Effector memory CD8-positive, alpha-beta T cell (primary cell): ENCODE measurements at places on chromosomes 2 and 18.

GRCh38 chr2:113240150-113240914 is 38.4 kb downstream of the PAX8 start:
- peaks cover 15% of the 10 kb centered on the region for H3K27me3 ChIP-seq
- H3K4me3 ChIP-seq = no peak overlapping the region
- DNase-seq = no peak
- no peaks in the 10 kb centered on the region for H3K4me1 ChIP-seq
- H3K27ac ChIP-seq = peak overlapping the region; percentile 1

DNA sequence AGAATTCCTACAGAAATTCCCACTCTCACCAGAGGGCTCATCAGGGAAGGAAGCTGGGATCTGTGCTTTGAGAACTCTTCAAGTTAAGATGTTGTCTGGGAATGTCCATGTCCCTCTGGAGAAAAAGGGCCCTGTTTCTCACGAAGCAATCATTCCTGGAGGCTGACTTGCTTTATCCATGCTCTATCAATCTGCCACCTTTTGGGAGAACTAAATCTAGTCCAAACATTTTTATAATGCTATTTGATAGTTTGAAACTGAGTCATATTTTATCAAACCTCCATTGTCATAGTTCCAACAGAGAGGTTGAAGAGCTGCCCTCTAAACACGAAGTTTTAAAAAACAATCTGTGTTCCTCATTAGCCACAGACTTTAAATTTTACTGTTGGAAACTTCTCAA is 219.2 kb downstream of the MTX2 start:
- H3K4me3 ChIP-seq = no peak overlapping the region
- peaks cover 3% of the 10 kb centered on the region for H3K4me1 ChIP-seq

DNA sequence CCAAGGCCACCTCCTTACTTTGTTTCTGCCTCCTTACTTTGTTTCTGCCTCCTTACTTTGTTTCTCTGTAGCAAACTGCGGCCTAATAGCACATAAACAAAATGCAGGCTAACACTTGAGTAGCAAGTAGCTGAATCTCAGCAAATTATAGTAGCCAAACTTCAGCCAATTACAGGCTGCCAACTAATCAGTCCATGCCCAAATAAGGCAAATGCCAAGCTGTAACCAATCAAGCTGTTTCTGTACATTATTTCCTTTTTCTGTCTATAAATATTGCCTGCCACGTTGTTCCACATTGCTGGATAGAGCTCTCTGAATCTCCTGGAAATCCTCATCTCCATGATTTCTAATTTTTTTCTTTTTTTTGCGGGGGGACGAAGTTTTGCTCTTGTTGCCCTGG is 28.7 kb upstream of the FRZB start:
- peaks cover 10% of the 10 kb centered on the region for H3K27me3 ChIP-seq
- no peak overlapping the region for H3K4me3 ChIP-seq
- H3K27ac ChIP-seq = no peak overlapping the region
- no peak for DNase-seq
- H3K36me3 ChIP-seq = no peaks in the 10 kb centered on the region

- no peak overlapping the region for H3K4me3 ChIP-seq
- H3K36me3 ChIP-seq = peaks cover 4% of the 10 kb centered on the region
- DNase-seq = no peak
- peak overlapping the region; percentile 79 for H3K27ac ChIP-seq
- no peaks in the 10 kb centered on the region for H3K27me3 ChIP-seq
- peaks cover 16% of the 10 kb centered on the region for H3K4me1 ChIP-seq
Observed at GRCh38 chr2:10144771-10145518, 22.4 kb downstream of the RRM2 start.

GRCh38 chr2:144694456-144694855 is 174.5 kb upstream of the ZEB2 start:
- H3K27ac ChIP-seq = no peak overlapping the region
- no peaks in the 10 kb centered on the region for H3K4me1 ChIP-seq
- H3K36me3 ChIP-seq = no peaks in the 10 kb centered on the region
- no peak for DNase-seq

DNA sequence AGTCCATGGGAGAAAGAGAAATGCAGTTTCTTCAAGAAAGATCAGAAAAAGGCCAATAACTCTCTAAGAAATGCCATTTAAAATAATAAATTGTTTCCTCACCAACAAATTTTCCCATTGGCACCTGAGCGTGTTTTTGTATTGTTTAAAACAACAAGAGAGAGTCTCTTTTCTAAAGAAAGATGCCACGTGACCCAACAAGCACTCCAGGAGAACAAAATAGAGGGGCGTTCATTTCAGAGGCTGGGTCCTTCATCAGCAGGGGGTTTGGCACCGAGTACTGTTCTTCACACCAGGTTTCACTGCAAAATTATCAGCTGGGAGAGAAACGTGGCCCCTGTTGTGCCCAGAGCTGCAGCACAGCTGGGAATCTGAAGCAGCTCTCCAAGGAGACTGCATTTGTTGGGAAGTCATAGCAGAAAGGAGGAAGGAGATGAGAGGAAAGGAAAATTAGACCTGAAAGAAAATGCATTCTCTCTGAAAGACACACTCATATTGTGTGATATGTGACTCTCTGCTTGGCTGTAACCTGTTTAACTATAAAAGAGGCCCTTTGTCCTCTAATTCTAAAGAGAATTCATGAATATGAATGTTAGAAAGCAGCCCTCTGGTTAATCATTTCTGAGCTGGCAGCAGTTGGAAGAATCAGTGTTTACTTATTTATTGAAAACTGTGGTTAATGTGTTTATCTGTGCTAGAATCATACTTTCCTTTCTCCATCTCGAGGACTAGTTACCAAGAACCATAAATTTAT is 205.3 kb upstream of the CDH20 start:
- no peaks in the 10 kb centered on the region for H3K27me3 ChIP-seq
- no peak for DNase-seq
- H3K36me3 ChIP-seq = no peaks in the 10 kb centered on the region
- H3K4me1 ChIP-seq = no peaks in the 10 kb centered on the region
- H3K4me3 ChIP-seq = no peak overlapping the region
